ENCODE measurements at places on chromosomes 7 and 10.
A peak's percentile ranks its signal among the peaks of the same experiment; 100 is the strongest.

GRCh38 chr10:89646889-89647657 is 2.0 kb upstream of the PANK1 start:
- DNase-seq: no peak

DNA sequence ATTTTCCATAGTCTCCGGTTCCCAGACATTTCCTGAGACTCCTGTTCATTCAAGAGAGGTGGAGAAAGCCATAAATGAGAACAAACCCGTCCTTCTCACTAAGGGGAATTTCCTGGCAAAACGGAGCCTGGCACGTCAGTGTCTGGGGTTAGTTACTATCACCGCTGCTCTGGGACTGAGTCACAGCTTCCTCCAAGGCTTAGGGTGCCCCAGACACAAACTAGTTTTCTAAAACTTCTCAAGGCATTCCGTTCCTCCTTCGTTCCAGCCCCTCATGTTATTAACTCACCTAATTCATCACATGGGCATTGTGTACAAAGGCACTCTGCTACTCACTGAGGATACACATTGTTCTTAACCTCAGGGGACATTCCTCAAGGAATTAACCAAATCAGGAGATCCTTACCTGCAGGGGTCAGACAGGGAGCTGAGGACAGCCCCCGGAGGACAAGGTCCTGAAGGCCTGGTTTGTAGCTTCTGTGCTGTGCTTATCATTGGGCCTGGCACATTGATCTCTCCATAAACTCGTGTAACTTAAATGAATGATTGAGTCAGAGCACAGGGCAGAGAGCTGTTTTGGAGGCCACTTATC is 103.0 kb upstream of the KLF6 start:
- DNase-seq: peak; percentile 95

- DNase-seq: peak; percentile 15
These were observed 320.3 kb downstream of the SFMBT2 start for GRCh38 chr10:7090529-7090928.

DNA sequence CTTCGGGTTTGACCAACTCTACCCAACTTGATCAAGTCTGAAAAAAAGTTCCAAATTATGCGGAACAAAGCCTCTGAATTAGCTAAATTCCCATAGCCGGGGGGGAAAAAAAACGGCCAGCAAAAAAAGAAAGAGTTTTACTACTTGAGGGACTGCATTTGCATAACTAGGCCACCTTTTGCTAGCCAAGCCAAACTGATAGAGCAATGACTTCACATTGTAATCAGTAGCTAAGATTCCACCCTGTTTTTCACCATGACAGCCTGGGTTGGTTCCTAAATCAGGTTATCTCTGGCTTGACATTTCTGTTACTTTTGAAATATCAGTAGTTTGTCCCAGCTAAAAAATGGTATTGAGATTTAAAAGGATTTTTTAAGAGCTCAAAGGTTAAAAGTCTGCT is 31.4 kb upstream of the CREB3L2 start:
- no peak for DNase-seq

- DNase-seq: peak; percentile 67
These were observed 17.5 kb downstream of the CFAP69 start for GRCh38 chr7:90262438-90262837.
